T-helper 2 cell (primary cell): ENCODE measurements at places on chromosomes 6 and 20.

GRCh38 chr6:72524011-72524645 is 97.7 kb upstream of the KCNQ5 start:
- no peak for DNase-seq

DNA sequence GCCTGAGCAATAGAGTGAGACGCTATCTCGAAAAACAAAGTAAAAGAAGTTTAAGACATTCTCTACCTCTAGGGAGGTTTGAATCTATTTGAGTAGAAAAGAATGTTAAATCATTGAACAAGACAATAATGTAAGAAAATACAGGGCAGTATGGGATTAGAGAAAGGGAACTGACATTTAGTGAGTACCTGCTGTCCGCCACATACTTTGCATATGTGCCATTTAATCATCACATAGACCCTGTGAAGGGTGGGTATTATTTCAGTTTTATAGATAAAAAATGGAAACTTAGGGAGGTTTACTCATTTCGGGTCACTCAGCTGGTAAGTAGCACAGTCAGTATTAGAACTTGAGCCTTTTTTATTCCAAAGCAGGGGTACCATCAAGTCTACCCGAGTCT is 31.4 kb downstream of the STK4 start:
- no peak for DNase-seq

- DNase-seq = no peak
Observed at GRCh38 chr6:44000164-44000842, 126.9 kb downstream of the MRPL14 start.

DNA sequence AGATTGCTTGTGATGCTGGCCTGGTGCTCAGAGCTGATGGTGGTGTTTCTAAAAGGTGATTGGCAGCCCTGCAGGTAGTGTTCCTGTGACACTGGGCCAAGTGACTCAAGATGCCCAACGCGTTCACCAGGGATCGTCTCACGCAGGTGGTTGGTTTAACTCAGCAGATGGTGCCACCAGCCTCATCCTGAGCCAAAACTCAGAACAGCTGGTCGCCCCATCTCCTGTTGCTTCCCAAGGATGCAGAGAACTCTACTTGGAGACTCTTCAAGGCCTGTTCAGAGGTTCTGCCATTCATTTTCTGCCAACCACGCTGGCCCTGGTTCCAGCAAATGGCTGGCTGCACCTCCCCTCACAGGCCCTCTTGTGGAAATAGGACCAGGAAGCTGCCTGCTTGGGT is 394.4 kb downstream of the CDH26 start:
- DNase-seq = no peak

GRCh38 chr6:143026696-143027449 is 33.8 kb upstream of the AIG1 start:
- no peak for DNase-seq

DNA sequence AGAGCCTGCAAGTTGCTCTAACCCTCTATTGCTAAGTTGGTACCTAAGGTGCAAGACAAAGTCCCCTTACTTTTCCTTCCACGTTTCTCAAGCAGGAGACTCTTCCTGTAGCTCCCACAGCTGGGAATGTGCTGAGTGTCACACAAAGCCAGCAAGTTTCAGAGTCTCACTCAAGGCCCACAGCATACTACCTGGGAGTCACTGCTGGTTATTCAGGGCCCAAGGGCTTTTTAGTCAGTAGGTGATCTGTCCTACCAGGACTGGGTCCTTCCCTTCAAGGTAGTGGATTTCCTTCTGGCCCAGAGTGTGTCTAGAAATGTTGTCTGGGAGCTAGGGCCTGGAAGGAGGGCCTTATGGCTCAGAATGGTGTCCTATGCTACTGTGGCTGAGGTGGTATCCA is 261.9 kb upstream of the CITED2 start:
- DNase-seq = no peak

GRCh38 chr20:50594231-50594590 is 84.0 kb downstream of the PTPN1 start:
- DNase-seq = no peak

- DNase-seq = no peak
Observed at GRCh38 chr6:31683591-31683990, 2.7 kb upstream of the LY6G5C start.

DNA sequence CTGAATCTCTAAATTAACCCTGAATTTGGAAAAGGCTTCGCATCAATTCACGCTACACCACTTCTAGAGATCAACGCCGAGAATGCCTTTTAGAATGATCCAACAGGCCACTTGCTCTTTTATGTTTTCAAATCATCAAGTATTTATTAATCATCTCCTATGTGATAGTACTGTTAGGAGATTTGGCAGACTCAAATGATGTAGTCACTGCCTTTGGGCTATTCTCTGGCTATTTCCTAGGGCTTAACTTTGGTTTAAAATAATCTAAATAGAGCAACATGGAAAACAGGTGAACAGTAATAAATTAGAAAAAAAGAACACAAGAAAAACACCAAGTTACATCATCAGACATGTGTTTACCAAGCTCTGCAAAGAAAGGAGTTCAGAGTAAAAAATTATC is 140.3 kb downstream of the TENT5A start:
- DNase-seq = no peak

- no peak for DNase-seq
Observed at GRCh38 chr6:16402581-16402900, 164.2 kb downstream of the GMPR start.

DNA sequence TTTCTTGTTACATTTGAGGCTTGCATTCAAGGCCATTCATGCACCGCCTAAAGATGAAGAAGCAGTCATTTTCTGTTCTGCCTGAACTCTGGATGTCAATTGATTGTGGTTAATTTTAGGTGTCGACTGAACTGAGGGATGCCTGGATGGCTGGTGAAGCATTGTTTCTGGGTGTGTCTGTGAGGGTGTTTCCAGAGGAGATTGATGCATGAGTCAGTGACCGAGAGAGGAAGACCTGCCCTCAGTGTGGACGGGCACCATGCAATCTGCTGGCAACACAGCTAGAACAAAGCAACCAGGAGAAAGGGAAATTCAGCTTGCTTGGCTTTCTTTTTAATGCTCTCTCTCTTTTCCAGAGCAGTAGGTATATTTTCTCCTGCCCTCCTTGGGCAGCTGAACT is 164.1 kb upstream of the ECI2 start:
- DNase-seq = no peak

DNA sequence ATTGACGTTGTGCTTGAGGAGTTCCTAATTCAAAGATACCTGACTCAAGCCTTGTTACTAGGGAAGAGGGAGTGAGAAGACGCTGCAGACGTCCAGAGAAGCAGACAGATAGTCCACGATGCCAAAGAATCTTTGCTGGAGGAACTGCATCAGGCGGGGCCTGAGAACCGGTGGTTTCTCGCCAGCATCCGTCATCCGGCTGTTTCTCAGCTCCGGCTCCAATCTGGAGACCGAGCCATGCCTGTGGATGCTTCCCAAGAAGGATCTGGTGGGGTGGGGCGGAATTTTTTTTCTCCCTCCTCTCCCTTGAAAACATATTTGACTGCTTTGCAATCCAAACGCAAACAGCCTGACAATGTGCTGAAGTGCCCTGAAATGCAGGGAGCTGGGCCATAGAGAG is 125.8 kb upstream of the SRSF6 start:
- no peak for DNase-seq

GRCh38 chr20:57188056-57188455 is 78.4 kb downstream of the BMP7 start:
- no peak for DNase-seq

DNA sequence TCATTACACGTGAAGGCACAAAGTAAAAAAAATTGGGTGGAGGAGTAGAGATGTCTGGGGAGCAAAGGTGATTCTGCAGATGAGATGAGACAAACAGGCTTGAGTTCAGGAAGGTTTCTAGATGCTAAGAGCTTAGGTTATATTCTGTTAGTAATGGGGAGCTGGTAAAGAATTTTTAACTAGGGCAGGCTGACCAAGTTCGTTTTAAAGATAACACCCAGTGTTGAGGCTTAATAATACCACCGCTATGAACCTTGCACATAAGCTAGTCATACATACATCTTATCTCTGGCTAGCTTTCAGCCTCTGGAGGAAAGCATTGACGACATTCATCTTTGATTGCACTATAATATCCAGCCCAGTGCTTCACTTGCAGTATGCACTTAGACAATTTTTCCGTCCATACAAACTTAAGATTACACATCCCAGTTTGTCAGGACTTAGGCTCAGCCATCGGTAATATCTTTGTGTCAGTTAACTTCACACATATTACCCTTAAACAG is 12.1 kb downstream of the NHSL1 start:
- no peak for DNase-seq

GRCh38 chr6:7139835-7140470 is 32.2 kb downstream of the RREB1 start:
- no peak for DNase-seq

- no peak for DNase-seq
Observed at GRCh38 chr6:47733879-47734558, 35.6 kb downstream of the ADGRF4 start.

DNA sequence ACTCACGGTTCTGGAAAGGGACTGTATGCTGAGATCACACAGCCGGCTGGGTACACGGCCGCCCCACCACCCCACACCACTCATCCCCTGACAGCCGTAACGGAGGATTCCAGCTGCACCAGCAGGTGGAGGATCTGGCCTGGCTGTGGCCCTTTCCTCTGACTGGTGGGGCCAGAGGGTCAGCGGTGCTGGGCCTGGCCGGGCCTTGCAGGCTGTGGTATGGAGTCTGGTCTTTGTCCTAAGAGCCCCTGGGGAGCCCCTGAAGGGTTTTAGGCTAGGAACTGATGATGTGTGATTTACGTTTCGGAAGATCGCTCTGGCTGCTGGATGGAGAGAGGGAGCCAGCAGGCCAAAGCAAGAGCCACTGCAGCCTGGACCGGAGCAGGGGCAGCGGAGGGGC is 26.6 kb downstream of the NOL4L start:
- DNase-seq = no peak
